Posterior cingulate gyrus (tissue), 11 donors: ENCODE measurements at places on chromosomes 13 and 19.

GRCh38 chr19:17576758-17577456 lies 21.5 kb downstream of the COLGALT1 start:
- DNase-seq: no peak

DNA sequence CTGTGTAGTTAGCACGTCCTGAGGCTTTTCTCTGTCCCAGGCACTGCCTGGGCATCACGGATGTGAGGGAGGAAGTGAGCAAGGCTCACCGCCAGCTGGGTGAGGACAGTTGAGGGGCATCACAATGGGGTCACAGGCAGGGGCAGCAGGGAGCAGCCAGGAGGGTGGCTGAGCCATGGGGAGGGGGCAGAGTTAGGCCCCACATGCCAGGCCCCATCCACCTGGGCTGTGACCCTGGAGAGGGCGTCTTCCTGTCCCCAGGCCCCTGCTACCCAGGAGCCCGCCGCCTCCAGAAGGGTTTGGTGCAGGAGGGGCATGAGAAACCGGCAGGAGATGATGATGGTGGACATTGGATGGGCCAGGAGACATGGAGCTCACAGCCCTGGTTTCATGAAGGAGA lies 56.8 kb upstream of the F7 start:
- DNase-seq: no peak

GRCh38 chr19:13100841-13101589 lies 1.6 kb downstream of the LYL1 start:
- no peak for DNase-seq

GRCh38 chr13:49455007-49455398 lies 10.9 kb downstream of the SETDB2 start:
- DNase-seq: no peak

DNA sequence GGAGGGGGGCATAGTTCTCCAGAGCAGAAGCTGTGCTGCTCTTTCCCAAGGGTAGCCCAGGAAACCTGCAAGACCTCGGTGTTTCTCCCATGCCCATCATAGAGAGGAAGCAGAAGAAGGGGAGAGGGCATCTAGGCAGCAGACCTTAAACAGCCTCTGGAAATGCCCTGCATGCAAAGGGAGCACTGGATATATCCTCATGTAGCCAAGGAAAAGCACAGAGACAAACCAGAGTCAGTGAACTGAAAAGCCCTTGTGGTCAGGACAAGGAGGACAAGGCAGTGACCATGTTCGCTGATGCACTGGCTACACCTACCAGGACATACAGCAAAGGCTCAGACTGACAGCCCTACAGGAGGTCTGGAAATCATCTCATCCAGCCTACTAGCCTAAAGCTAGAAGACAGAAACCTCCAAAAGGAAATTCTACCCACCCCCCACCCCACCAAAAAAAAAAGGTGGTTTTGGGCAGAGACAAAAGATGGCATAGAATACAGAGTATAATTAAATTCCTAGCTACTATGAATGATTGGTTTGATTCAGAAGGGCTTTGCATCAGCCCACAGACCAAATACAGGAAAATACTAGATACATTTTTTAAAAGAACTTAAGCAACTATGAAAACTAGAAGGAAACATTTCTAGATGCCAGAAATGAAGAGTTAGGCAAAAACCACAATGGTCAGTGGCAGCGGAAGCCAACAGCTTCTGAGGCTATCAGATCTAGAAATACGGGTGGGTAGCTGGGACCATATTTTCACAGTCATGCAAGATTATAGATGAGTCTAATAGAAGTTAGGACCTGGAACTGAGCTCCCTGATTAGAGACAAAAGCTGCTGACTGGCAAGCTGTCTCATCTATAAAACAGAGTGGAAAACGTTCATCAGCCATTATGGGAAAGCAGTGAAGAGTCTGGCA lies 4.4 kb upstream of the TBC1D4 start:
- DNase-seq: no peak

- no peak for DNase-seq
Measured at GRCh38 chr13:34594507-34594906, 347.6 kb upstream of the NBEA start.

GRCh38 chr13:66071608-66072007 lies 1158.5 kb downstream of the PCDH9 start:
- DNase-seq: no peak

DNA sequence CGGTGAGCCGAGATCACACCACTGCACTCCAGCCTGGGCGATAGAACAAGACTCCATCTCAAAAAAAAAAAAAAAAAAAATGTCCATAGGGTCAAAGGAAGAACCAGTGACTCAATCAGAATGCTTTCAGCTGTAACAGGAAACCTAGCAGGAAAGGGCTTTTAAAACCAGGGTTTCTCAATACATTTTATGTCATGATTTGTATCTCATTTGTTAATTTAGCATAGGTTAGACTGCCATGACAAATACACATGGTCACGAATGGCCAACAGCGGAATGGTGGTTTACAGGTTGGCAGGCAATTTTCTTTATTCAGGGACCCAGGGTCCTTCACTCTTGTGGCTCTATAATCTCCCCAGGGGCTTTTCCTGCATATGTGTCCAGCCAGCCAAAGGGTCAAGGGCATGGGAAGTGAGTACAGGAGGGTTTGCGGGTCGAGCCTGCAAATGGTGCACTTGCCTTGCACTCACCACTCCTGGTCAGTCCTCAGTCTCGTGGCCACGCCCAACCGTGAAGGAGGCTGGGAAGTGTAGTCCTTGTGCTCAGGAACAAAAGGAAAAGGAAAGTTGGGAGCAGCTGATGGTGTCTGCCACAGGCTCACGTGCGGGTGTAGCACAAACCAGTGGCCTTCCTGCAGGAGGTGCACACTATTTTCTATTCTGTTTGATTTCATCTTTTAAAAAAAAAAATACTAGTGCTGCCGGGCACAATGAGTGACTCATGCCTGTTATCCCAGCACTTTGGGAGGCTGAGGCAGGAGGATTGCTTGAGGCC lies 14.8 kb downstream of the DHX34 start:
- no peak for DNase-seq

DNA sequence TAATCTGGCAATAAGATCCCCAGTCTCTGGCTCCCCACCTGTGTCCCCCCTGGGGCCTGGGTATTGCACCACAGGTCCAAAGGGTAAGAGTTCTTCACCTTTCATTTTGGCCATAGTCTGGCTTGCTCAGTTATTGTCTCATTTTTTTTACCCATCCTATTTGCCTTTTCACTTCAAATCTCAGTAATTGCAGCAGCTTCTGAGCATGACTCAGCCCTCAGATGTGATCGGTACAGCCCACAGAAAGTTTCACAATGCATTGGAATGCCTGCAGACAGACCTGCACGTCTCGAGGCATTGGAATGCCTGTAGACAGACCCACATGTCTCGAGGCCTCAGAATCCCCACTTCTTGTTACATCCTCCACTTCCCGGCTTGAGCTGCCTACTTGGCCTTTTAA lies 173.6 kb downstream of the NUFIP1 start:
- no peak for DNase-seq

DNA sequence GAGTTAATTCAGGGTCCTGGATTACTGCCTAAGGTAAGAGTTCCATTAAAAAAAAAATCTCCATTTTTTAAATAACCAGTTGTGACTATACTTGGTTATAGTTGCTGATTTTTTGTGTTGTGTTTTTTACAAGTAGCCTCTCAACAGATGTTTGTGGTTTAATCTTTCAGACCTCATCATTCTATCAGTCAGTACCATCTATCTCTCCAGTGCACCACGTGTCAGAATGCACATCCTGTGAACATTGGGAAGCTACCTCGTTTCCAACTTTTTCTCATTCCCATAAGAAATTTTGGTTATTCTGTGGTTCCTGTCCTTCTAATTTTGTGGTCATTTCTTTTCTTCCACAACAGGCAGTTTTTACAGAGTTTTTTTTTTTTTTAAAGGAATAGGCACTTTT lies 39.2 kb downstream of the WDFY2 start:
- DNase-seq: no peak

DNA sequence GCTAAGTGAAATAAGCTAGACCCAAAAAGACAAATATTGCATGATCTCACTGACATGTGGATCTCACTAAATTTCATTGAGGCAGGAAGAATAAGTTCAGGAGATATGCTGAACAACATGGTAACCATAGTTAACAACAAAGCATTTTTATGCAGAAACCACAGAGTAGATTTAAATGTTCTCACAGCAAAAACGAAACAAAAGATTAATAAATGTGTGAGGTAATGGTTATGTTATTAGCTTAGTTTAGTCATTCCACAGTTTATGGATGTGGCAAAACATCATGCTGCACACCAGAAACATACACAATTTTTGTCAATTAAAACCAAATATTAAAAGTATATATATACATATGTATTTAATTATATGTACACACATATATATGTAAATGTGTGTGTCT lies 765.8 kb downstream of the SLITRK5 start:
- no peak for DNase-seq

DNA sequence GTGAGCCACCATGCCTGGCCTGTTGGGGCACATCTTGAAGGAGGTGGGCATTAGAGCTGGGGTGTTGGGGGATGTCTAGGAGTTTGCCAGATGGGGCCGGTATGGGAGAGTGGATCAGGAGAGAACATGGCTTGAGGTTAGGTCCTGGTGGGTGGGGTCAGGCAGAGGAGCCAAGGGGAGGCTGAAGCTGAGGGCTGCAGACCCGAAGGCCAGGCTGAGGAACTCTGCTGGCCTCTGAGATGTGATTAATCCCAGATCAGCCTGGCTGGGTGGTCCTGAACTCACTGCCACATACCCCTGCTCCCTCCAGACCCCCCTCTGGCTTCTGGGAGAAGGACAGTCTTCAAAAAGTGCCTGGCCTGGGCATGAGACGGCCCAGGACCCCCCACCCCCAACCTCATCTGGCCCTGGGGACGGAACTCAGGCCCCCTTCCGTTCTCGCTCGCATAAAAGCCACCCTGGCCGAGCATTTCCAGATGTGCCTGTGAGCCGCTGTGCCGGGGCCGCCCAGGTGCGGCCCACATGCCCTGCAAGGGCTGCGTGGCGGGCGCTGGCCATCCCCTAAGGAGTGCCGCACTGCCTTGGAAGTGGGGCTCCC lies 2.7 kb downstream of the FSTL3 start:
- DNase-seq: no peak

DNA sequence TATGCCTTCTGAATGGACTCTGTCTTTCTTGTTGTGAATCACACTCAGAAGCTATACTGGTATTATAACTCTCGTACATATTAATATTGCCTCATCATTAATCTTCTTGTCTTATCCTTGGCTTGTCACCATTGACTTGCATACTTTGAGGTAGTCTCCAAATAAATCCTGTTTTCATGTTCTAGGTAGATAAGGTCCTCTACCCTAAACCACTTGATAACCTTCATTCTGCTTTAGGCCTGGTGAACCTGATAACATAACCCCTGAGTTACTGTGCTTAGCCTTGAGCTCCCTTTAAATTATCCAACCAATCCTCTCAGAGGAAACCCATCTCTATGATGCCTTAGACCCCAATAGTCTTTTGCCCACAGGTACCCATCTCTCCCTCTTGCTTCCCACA lies 1162.3 kb downstream of the SLITRK1 start:
- no peak for DNase-seq

DNA sequence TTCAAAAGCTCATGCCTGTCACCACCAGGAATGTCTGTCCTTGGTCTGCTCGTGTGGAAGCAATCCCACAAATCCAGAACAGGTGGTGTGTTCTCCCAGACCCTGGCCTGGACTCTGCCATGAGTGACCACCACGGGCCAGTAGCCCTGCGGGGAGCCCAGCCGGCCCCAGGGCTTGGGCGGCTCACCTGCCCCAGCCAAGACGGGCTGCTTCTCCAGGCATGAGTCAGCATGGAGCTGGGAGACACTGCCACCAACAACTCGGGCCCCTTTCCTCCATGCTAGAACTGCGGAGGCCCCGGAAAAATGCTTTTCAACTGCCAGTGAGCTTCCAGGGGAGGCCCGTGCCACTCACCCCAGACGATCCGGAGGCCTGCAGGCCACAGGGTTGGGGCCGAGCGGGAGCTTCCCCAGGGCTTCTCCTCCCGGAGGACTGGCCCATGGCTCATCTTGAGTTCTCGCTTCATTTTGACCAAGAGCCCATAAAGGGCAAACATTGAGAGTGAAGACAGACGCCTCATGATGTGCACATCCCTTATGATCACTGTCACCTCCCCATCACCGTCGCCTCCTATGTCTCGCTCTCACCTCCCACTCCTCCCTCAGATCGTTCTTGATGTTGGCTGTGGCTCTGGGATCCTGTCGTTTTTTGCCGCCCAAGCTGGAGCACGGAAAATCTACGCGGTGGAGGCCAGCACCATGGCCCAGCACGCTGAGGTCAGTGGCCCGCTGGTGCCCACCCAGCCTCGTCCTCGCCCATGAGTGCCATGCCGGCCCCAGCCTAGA lies 16.7 kb downstream of the YIPF2 start:
- no peak for DNase-seq

DNA sequence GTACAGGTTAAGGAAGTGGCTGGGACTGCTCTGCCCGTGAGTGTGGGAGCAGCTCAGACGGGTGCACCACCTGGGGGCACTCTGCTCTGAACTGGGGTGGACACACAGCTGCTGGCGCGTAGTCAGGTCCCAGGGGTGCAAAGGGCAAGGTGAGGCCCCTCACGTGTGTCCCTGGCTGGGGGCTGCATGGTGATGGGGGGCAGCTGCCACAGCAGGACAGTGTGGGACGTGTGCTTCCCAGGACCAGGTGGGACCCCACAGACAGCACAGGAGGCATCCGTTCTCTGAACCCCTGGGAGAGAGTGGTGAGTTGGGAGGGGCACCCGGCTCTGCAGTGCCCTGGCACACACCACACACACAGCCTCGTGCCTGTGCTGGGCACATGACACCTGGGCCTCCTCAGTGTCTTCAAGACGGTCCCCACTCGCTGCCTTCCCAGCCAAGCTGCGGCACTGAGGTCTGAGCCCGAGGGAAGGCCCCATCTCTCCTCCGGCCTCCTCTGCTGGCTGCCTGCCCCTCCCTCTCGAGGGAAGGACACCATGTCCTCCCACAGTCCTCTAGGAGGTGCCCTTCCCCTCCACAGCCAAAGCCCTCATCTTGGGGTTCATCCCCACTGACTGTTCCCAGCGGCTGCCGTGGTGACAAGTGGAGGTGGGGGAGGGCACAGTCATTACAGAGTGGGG lies 24.7 kb downstream of the CILP2 start:
- DNase-seq: no peak

- no peak for DNase-seq
Measured at GRCh38 chr19:1383017-1383311, 743 bp upstream of the NDUFS7 start.

- DNase-seq: no peak
Measured at GRCh38 chr13:110924639-110924934, 9.7 kb upstream of the ANKRD10 start.

DNA sequence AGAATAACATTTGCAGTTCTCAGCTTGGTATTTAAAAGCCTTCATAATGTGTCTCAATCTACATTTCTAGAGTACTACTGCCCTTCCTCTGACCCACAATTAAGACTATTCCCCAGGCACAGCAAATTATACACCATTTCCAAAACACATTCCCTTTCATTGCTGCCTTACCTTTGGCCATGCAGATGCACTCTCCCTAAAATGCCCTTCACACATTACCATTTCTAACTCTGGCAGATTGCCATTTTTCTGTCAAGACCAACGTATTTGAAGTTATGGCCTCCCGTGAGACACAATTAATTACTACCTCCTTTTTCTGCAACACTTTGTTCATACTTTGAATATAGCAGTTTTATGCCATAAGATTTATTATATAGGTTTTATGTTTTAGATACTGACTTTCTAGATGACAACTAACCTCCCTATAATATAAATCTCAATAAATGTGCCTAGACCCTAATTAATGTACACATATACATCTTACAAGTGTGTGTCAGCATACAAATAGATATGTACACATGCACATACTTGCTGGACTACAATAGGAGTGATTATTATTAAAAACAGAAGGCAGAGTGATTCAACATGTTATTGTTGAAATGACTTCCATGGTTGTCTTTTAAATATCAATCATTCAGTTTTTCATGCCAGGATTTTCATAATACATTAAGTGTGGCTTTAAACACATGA lies 2902.5 kb downstream of the PCDH9 start:
- DNase-seq: no peak
